Right atrium auricular region (tissue), 2 donors: ENCODE measurements at places on chromosomes 1 and 21. TPM values are rescaled to one million over a fixed set of nuclear protein-coding genes. Genes with fewer than 3 reads are reported as not detected.

GRCh38 chr1:208511242-208511860, 267.2 kb upstream of the PLXNA2 start:
- no peak overlapping the region for H3K4me3 ChIP-seq
- H3K36me3 ChIP-seq, result no peaks in the 10 kb centered on the region
- no peak for DNase-seq
- no peak overlapping the region for H3K27ac ChIP-seq
- no peaks in the 10 kb centered on the region for H3K27me3 ChIP-seq
- H3K4me1 ChIP-seq, result no peaks in the 10 kb centered on the region

DNA sequence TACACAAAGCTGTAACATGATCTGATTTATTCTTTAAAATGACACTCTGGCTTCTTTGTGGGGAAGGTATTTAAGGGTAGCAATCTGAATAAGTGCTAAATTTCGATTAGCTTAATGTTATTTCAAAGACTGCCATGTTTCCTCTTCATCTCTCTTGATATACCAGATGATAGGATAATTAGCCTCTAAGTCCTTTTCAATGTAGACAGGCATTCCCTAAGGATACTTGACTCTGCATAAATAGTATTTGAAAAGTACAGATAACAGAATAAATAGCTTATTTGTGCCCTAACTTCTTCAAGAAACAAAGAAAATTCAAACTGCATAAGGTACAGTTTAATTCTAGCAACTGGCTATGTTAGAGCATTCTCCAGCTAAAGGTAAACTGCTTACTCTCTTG, 46.2 kb downstream of the ARHGAP29 start:
- H3K4me3 ChIP-seq, result no peak overlapping the region
- H3K4me1 ChIP-seq, result peaks cover 21% of the 10 kb centered on the region
- DNase-seq, result no peak
- H3K27ac ChIP-seq, result no peak overlapping the region
- H3K27me3 ChIP-seq, result no peaks in the 10 kb centered on the region

The TDRD5 gene
- total RNA-seq, result 0.20 TPM

- H3K27me3 ChIP-seq, result no peaks in the 10 kb centered on the region
These were observed 12.8 kb downstream of the GPN2 start for GRCh38 chr1:26877326-26877725.

The OR2T33 gene
- not detected for total RNA-seq

The HHAT gene
- total RNA-seq, result 2.0 TPM

GRCh38 chr21:44913425-44914175, 7.1 kb downstream of the ITGB2 start:
- peaks cover 8% of the 10 kb centered on the region for H3K4me1 ChIP-seq
- DNase-seq, result no peak
- H3K27ac ChIP-seq, result no peak overlapping the region
- H3K4me3 ChIP-seq, result no peak overlapping the region
- no peaks in the 10 kb centered on the region for H3K27me3 ChIP-seq
- no peaks in the 10 kb centered on the region for H3K36me3 ChIP-seq

The TSEN15 gene
- 18.2 TPM for total RNA-seq

- no peaks in the 10 kb centered on the region for H3K36me3 ChIP-seq
- H3K4me1 ChIP-seq, result no peaks in the 10 kb centered on the region
- H3K4me3 ChIP-seq, result no peak overlapping the region
- H3K27ac ChIP-seq, result no peak overlapping the region
- no peak for DNase-seq
These were observed 24.8 kb downstream of the LYPD8 start for GRCh38 chr1:248730507-248731335.

GRCh38 chr1:19562847-19563246, 77.5 kb upstream of the CAPZB start:
- H3K4me1 ChIP-seq, result no peaks in the 10 kb centered on the region
- peak overlapping the region; percentile 83 for H3K27ac ChIP-seq
- no peaks in the 10 kb centered on the region for H3K36me3 ChIP-seq
- H3K27me3 ChIP-seq, result no peaks in the 10 kb centered on the region

The HAO2 gene
- total RNA-seq, result not detected

- no peak overlapping the region for H3K4me3 ChIP-seq
- no peak for DNase-seq
- no peaks in the 10 kb centered on the region for H3K27me3 ChIP-seq
- no peak overlapping the region for H3K27ac ChIP-seq
- no peaks in the 10 kb centered on the region for H3K4me1 ChIP-seq
These were observed 24.4 kb upstream of the LEPR start for GRCh38 chr1:65395887-65396612.

DNA sequence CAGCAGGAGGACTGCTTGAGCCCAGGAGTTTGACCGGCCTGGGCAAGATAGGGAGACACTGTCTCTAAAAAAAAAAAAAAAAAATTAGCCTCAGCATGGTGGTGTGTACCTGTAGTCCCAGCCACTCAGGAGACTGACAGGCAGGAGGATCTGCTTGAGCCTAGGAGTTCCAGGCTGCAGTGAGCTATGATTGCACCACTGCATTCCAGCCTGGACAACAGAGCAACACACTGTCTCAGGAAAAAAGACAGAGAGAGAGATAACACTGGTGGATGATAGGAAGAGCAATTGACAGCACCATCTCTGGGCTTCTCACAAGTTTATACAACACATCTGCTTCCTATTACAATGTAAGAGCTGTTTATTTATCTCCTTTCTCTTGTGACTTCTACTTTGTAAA, 2.4 kb upstream of the RNU11 start:
- H3K4me3 ChIP-seq, result no peak overlapping the region
- no peak overlapping the region for H3K27ac ChIP-seq
- no peak for DNase-seq
- H3K4me1 ChIP-seq, result peaks cover 44% of the 10 kb centered on the region
- no peaks in the 10 kb centered on the region for H3K36me3 ChIP-seq

DNA sequence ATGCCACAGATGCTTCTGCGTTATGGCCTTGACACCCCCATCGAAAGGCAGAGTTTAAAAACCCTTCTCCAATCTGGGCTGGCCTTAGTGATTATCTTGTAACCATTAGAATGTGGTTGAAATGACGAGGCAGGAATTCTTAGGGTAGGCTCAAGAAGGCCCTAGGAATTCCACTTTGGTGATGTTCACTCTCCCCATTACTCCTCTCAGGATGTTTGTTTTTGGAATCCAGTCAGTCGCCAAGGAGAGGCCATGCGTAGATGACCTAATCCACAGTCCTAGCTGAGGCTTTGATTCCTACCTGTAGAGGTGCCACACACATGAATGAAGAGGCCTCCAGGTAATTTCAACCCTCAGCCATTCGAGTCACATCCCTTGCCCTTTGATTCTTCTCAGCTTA, 318.2 kb downstream of the NEGR1 start:
- H3K27me3 ChIP-seq, result no peaks in the 10 kb centered on the region
- DNase-seq, result no peak
- no peak overlapping the region for H3K4me3 ChIP-seq
- H3K4me1 ChIP-seq, result no peaks in the 10 kb centered on the region

GRCh38 chr1:30615816-30616590, 107.4 kb downstream of the MATN1 start:
- no peaks in the 10 kb centered on the region for H3K36me3 ChIP-seq
- no peak for DNase-seq
- no peak overlapping the region for H3K27ac ChIP-seq
- no peaks in the 10 kb centered on the region for H3K4me1 ChIP-seq
- no peak overlapping the region for H3K4me3 ChIP-seq

DNA sequence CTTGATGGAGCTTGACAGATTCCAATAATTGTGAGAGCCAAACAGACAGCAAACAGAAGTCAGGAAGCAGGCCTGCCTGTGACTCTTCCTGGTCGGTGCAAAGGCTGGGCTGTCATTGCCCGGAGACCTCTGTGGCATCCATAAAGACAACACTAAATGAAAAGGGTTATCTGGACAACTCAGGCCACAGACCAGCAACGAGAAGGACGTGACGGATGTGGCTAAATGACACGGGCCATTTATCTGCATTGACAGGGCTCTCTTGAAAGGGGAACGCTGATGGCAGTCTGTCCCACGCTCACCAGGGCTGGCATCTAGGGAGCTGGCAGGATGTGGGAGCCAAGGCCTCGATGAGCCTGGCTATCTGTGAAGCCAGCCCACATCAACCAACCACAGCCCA, 35.0 kb downstream of the HMGB4 start:
- H3K36me3 ChIP-seq, result no peaks in the 10 kb centered on the region
- H3K27ac ChIP-seq, result peak overlapping the region; percentile 23
- no peaks in the 10 kb centered on the region for H3K27me3 ChIP-seq
- H3K4me3 ChIP-seq, result no peak overlapping the region

GRCh38 chr1:167792188-167792565, 70.4 kb downstream of the MPZL1 start:
- no peak for DNase-seq
- H3K4me3 ChIP-seq, result no peak overlapping the region
- H3K27ac ChIP-seq, result peak overlapping the region; percentile 24
- H3K36me3 ChIP-seq, result no peaks in the 10 kb centered on the region
- no peaks in the 10 kb centered on the region for H3K4me1 ChIP-seq

GRCh38 chr1:177984136-177984525, 14.3 kb upstream of the SEC16B start:
- no peaks in the 10 kb centered on the region for H3K27me3 ChIP-seq
- H3K4me3 ChIP-seq, result no peak overlapping the region
- no peak overlapping the region for H3K27ac ChIP-seq
- DNase-seq, result peak; percentile 70
- H3K36me3 ChIP-seq, result no peaks in the 10 kb centered on the region
- peaks cover 13% of the 10 kb centered on the region for H3K4me1 ChIP-seq

- no peaks in the 10 kb centered on the region for H3K27me3 ChIP-seq
- no peaks in the 10 kb centered on the region for H3K4me1 ChIP-seq
- no peaks in the 10 kb centered on the region for H3K36me3 ChIP-seq
- no peak overlapping the region for H3K27ac ChIP-seq
These were observed 28.2 kb upstream of the ATP1B1 start for GRCh38 chr1:169078163-169078883.

DNA sequence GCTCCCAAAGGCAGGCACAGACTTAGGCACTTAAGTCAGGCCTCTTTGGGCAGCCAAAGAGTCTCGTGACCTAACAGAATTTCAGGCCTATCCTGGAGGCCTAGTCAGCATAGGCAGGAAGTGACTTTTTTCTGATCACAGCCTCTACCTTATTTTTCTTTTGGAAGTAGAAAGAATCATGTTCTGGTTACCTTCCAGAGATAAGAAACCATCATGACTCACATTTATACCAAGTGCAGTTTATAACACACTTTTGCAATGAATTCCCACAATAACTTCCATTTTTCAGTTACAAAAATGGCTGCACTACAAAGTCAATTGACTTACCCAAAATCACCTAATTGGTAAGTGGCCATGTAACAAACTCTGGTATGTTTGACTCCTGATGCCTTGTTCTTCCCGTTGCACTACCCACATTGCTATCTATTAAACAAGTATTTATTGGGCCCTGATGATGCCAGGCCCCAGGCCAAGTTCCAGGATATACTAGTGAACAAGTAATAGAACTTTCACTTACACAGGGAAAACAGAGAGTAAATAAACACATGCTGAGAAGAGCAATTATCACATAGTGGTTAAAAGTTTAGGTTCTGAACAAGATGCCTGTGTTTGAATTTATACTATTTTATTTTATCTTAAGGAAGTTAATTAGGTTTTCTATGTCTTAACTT, 74.3 kb downstream of the SH3GLB1 start:
- no peak overlapping the region for H3K4me3 ChIP-seq
- H3K27ac ChIP-seq, result no peak overlapping the region
- no peaks in the 10 kb centered on the region for H3K36me3 ChIP-seq
- H3K4me1 ChIP-seq, result peaks cover 23% of the 10 kb centered on the region

DNA sequence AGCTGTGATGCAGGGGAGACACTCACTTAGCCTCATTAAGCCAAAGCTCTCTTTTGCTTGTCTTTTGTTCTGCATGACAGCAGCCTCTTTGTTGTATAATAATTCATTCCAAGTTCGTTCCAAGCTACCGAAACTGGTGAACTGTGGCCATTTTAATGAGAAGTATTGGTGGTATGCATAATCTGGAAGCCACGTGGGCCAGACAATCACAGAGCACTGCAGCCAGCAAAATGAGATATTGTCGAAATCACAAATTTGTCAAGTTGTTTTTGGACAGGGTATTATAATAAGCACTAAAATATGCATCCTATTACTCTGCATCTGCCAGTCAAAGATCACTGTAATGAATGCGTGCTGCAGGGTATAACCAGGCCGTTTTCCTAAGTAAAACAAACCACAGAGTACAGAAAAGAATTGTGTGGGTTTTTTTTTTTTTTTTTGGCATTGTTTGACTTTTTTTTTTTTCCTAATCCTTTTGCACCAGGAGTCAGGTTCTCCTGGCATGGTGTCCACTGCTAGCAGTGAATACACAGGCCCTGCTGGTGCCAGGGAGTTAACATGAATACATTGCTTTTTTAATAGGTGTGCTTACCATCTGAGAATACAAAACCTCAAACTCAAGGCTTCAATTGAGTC, 423.9 kb downstream of the PTBP2 start:
- no peaks in the 10 kb centered on the region for H3K27me3 ChIP-seq
- no peak overlapping the region for H3K4me3 ChIP-seq
- no peaks in the 10 kb centered on the region for H3K36me3 ChIP-seq
- no peak overlapping the region for H3K27ac ChIP-seq
- no peaks in the 10 kb centered on the region for H3K4me1 ChIP-seq
- no peak for DNase-seq

DNA sequence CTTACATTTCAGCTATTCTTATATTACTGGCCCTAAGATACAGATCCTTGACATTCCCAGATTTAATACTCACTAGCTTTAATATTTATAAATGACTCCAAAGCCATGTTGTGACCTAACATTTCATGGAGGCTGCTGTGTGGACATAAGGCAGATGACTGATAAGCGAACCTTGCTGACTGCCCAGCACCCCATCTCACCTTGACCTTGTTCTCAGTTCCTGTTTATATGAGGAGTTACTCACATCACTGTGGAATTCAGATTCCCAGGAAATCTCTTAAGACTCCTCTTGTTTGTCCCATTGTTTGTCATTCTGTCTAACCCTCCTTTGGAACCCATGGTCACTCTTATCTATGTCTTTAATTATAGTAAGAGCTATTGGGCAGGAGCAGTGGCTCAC, 21.9 kb downstream of the RAB3B start:
- H3K4me1 ChIP-seq, result no peaks in the 10 kb centered on the region
- no peak for DNase-seq
- H3K36me3 ChIP-seq, result no peaks in the 10 kb centered on the region
- no peak overlapping the region for H3K4me3 ChIP-seq
- H3K27me3 ChIP-seq, result no peaks in the 10 kb centered on the region

- H3K36me3 ChIP-seq, result no peaks in the 10 kb centered on the region
- no peaks in the 10 kb centered on the region for H3K27me3 ChIP-seq
- no peak for DNase-seq
- no peak overlapping the region for H3K27ac ChIP-seq
- H3K4me3 ChIP-seq, result no peak overlapping the region
- H3K4me1 ChIP-seq, result no peaks in the 10 kb centered on the region
These were observed 21.1 kb downstream of the ERG start for GRCh38 chr21:38477226-38477625.

The UBE2U gene
- total RNA-seq, result not detected

The DMRTA2 gene
- total RNA-seq, result not detected

The RAB7B gene
- 4.8 TPM for total RNA-seq

DNA sequence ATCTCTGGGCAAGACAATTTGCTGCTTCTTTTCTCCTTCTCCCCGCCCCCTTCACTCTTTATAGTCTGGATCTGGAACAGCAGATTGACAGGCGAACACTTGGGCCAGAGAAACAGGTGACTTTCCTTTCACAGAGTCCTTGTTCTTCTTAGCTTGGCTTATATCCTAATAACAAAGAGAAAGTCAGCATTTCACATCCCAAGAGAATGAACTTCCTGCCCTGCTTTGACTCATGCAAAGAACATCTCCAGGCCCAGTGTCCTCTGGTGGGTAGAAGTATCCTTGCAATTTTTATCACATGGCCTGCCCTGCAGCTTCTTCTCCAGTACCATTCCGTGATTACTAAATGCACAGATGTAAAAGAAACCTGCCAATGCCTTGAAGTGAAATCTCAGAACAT, 764.4 kb downstream of the ADGRL2 start:
- no peak overlapping the region for H3K4me3 ChIP-seq
- H3K27me3 ChIP-seq, result no peaks in the 10 kb centered on the region
- no peak overlapping the region for H3K27ac ChIP-seq
